ENCODE measurements at places on chromosomes 13 and 19. TPM values are rescaled to one million over a fixed set of nuclear protein-coding genes. Genes with fewer than 3 reads are reported as not detected.
A peak's percentile ranks its signal among the peaks of the same experiment; 100 is the strongest.

GRCh38 chr13:107992542-107992941 lies 222.8 kb downstream of the LIG4 start:
- DNase-seq, result no peak
- H3K4me3 ChIP-seq, result no peak overlapping the region
- no peaks in the 10 kb centered on the region for H3K4me1 ChIP-seq
- H3K27ac ChIP-seq, result no peak overlapping the region

DNA sequence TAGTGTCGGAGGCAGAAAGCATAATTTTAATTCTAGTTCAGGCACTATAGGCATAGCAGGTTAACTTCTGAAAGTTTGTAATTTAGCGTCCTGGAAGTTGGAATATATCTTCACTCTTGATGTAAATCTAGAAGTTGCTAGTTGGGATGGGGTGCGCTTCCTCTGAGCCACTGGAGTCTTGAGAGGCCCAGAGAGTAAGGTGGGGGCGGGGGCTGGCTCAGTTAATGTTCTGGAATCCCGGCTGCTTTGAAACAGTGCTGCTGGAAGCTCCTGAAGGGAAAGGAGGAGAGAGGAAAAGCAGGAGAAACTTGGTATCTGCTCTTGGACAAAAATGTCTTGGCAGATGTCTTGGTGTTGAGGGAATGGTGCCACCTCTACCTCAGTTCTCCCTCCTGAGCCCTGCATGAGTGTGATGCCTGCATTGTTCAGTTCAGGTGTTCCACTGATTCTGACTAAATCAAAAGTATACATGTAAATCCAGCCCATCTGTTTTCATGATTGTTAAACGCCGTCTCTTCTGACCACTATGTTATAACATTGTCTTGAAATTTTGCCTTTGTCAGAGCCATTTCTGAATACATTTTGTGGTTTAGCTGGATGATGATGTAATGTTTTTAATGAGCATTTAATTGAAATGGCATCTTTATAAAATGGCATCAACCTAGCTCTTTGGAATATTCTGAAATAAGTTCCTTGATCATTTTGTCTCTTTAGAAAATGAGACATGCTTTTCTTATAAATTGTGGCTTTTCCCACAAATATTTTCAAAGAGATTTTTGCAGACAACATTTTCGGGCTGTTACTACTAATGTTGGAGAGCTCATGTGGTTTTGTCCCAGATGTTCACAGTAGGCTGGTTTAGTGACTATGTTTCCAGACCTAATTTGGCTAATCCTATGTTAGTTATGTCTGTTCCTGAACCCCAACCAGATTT lies 202.7 kb downstream of the SHISA2 start:
- no peak for DNase-seq
- no peak overlapping the region for H3K27ac ChIP-seq
- H3K4me1 ChIP-seq, result no peaks in the 10 kb centered on the region
- H3K36me3 ChIP-seq, result no peaks in the 10 kb centered on the region
- no peak overlapping the region for H3K4me3 ChIP-seq

- H3K4me3 ChIP-seq, result no peak overlapping the region
- H3K27ac ChIP-seq, result no peak overlapping the region
- no peaks in the 10 kb centered on the region for H3K4me1 ChIP-seq
- no peaks in the 10 kb centered on the region for H3K36me3 ChIP-seq
- no peak for DNase-seq
- H3K27me3 ChIP-seq, result no peaks in the 10 kb centered on the region
These were observed 1596.3 kb upstream of the PCDH20 start for GRCh38 chr13:63011996-63012395.

GRCh38 chr19:46976845-46977320 lies 42.8 kb upstream of the NPAS1 start:
- H3K4me1 ChIP-seq, result peaks cover 75% of the 10 kb centered on the region
- no peaks in the 10 kb centered on the region for H3K36me3 ChIP-seq
- peak; percentile 55 for DNase-seq
- H3K27ac ChIP-seq, result peak overlapping the region; percentile 90
- H3K4me3 ChIP-seq, result no peak overlapping the region

- no peak for DNase-seq
- H3K27ac ChIP-seq, result no peak overlapping the region
- no peaks in the 10 kb centered on the region for H3K4me1 ChIP-seq
- no peaks in the 10 kb centered on the region for H3K27me3 ChIP-seq
- H3K4me3 ChIP-seq, result no peak overlapping the region
These were observed 103.7 kb upstream of the EDNRB start for GRCh38 chr13:78022164-78022877.

- peaks cover under 1% of the 10 kb centered on the region for H3K4me1 ChIP-seq
- no peak overlapping the region for H3K27ac ChIP-seq
- H3K36me3 ChIP-seq, result no peaks in the 10 kb centered on the region
- no peak for DNase-seq
- no peak overlapping the region for H3K4me3 ChIP-seq
- no peaks in the 10 kb centered on the region for H3K27me3 ChIP-seq
These were observed 108.2 kb downstream of the GNG7 start for GRCh38 chr19:2594319-2594718.

- no peaks in the 10 kb centered on the region for H3K4me1 ChIP-seq
- no peaks in the 10 kb centered on the region for H3K27me3 ChIP-seq
- H3K4me3 ChIP-seq, result no peak overlapping the region
- no peak for DNase-seq
- no peak overlapping the region for H3K27ac ChIP-seq
These were observed 13.5 kb upstream of the ESD start for GRCh38 chr13:46810440-46810839.

GRCh38 chr19:372306-372890 lies 27.8 kb upstream of the MIER2 start:
- no peaks in the 10 kb centered on the region for H3K27me3 ChIP-seq
- H3K4me3 ChIP-seq, result no peak overlapping the region
- H3K36me3 ChIP-seq, result no peaks in the 10 kb centered on the region
- no peak overlapping the region for H3K27ac ChIP-seq

GRCh38 chr13:73355134-73355533 lies 296.3 kb downstream of the KLF5 start:
- H3K36me3 ChIP-seq, result no peaks in the 10 kb centered on the region
- no peak overlapping the region for H3K4me3 ChIP-seq
- no peak for DNase-seq
- H3K4me1 ChIP-seq, result no peaks in the 10 kb centered on the region
- H3K27ac ChIP-seq, result no peak overlapping the region

Gene SIGLEC8
- not detected for total RNA-seq

Gene ZNF418
- total RNA-seq, result 13.4 TPM

Gene SELENOW
- total RNA-seq, result 418 TPM
